ENCODE measurements at places on chromosomes 6 and 20.

DNA sequence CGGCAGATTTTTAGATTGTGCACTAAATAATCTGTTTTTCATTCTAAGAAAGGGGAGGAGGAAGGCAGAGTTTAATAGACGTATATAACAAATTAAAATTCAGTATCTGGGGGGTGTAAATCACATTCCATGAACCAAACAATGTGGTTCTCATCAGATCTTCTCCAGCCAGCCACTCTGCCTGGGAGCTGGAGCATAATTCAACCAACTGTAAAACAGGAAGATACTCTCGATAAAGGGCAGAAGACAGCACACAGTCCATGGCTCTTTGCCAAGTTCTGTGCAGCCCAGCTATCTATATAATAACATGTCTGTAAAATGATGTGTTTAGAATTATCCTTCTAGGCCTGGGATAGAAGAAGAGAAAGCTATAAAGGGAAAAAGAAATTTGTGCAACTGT is 289.9 kb upstream of the ZFP64 start:
- DNase-seq = no peak

- DNase-seq = no peak
These were observed 204.2 kb upstream of the GMDS start for GRCh38 chr6:2449572-2449940.

GRCh38 chr6:44265007-44265721 is at the start of gene NFKBIE:
Gene NFKBIE (minus strand): TSS chr6:44265551. CDS start chr6:44265346, 205 bp downstream.
- DNase-seq = peak; percentile 93

DNA sequence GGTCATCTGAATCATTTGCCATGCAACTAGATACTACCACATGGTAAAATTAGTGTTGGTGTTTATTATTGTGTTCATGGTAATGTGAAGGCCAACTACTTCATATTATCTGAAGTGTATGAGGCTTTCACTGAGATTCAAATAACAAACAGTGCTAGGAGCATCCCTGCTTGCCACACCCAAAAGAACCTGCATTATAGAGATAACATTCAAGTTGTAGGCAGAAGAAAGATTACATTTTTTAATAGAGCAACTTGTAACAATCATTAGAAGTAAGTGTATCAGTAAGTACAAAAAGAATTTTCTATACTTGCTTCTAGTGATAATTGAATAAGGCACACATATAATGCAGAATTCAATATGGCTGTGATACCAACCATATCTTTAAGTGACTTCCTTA is 49.8 kb downstream of the BCKDHB start:
- DNase-seq = no peak

- no peak for DNase-seq
These were observed 13.7 kb downstream of the PNPLA1 start for GRCh38 chr6:36283608-36284007.

DNA sequence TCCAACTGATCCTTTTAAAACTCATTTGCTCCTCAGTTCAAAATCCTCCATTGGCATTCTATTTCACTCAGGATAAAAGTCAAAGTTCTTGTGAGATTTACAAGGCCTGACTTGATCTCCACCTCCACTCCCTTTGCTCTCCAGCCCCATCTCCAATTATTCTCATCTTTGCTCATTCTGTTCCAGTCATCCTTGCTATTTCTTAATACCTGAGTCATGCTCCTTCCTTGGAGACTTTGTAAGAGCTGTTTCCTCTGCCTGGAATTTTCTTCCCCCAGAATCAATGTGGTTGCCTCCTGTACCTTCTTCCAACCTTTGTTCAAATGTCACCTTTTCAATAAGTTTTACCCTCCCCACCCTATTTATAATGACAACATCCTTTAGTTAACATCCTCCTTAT is 373.5 kb downstream of the HTR1B start:
- DNase-seq = no peak

DNA sequence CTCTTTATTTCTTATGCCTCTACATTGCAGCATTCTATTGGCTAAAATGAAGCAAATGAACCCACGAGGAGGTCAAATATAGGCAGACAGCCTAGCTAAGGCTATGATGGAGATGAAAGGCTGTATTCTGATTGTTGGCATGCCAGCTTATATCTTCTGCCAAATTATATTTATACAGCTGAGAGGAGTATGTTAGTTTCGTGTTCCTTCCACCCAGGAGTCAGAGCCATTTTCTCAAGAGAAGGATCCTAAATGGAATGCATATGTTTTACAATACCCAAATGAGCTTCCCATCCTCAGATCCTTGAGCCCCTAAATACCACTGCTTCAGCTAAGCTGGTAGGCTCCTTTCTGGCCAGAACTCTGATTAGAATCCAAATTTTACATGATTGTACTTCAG is 178.4 kb upstream of the HDDC2 start:
- DNase-seq = no peak

DNA sequence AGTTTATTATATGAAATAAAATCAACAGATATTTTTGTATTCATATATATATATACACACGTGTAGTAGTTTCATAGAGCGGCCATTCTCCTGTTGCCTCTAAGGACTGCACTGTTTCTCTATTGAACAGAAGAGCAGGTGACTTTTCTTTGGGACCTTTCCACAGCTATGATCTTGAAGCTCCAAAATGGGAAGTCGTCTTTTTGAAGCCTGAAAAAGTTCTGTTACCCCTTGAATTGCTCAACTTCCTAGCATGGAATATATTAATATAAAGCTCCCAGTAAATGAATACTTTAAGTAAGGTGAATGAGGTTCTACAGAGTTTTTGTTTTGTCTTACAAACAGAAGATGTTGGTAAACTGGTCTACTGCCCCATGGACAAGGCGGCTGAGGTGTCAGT is 42.2 kb upstream of the ADTRP start:
- no peak for DNase-seq

- DNase-seq = no peak
These were observed 91.9 kb downstream of the LMBRD1 start for GRCh38 chr6:69704916-69705315.

- no peak for DNase-seq
These were observed 2.8 kb downstream of the SOX4 start for GRCh38 chr6:21596145-21596948.

DNA sequence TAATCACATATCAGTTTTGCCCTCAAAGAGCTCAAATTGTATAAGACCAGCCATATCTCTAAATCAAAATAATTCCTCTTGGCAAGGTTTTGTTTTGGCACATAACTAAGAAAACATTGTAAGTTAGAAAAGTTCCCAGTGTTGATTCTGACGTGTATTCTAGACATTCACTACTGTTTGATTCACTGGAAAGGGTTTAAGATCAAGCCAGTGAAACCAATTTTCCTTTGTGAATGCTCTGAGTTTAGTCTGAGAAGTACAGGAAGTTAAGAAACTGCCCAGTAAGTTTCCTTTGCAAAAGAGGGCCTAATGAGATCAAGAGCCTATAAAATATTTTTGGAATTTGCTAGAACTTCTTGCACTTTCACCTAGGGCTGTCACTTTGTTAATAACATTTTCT is 143.0 kb downstream of the FNDC1 start:
- DNase-seq = no peak

DNA sequence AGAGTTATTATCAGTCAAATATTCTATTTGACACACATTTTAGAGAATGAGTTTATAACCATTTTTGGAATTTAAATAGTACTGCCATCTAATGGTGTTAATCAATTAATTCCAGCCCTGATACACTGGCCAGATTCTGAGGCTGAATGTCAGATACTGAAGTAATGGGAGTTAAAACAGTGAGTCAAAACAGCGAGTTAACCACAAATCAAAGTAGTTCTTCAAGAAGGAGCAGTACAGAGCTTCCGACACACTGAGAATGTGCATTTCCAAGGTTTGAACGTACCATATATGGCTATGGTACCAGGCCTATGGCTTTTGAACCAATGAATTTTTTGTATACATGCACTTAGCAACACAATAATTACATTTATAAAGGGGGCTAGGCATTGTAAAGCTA is 11.3 kb upstream of the CEP43 start:
- DNase-seq = no peak

GRCh38 chr6:142152746-142153145 is 5.7 kb downstream of the VTA1 start:
- DNase-seq = no peak

GRCh38 chr20:18187020-18187419 is 49.4 kb downstream of the KAT14 start:
- no peak for DNase-seq

DNA sequence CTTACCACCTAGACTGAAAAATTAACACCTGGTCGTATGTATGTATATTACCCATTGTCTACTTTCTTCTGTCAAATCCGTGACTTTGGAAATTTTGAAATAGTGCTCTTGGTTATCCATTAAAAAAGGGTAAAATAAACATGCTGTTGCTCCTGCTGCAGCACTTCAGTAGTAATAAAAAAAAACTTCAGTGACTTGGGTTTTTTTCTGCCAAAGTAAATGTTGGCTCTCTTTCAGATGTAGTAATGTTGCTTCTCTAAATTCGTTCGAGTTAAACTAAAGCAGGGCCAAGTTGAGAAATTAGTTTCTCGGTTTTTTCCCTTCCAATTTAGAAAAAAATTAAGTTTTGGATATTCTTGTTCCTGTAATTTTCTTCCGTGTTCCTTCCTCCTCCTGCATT is 34.2 kb downstream of the JARID2 start:
- no peak for DNase-seq

- DNase-seq = no peak
These were observed 25.6 kb downstream of the ECT2L start for GRCh38 chr6:138821519-138821918.

- DNase-seq = peak; percentile 45
These were observed 44.2 kb upstream of the SUPT3H start for GRCh38 chr6:45421709-45422502.

- no peak for DNase-seq
These were observed 42.8 kb downstream of the SLC35B3 start for GRCh38 chr6:8392569-8392968.

GRCh38 chr6:154995254-154996015 is at the start of gene TIAM2:
Gene TIAM2 (plus strand): TSS chr6:154995315. CDS start chr6:155129224, 133,909 bp downstream.
- peak; percentile 21 for DNase-seq

- DNase-seq = no peak
These were observed 43.8 kb downstream of the ISM1 start for GRCh38 chr20:13264907-13265306.

DNA sequence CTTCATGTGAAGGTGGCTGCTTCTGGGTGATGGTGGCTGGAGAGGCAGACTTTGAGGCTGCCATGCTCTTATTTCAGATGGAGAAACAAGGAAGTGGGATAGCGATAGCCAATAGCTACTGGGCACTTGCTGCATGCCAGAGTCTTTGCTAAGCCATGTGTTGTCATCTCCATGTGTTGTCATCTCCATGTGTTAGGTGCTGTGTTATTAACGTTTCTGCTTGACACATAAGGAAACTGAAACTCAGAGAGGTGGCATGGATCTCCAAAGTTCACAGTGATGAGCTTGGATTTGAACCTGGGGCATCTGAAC is 16.9 kb downstream of the KIAA1755 start:
- no peak for DNase-seq

- no peak for DNase-seq
These were observed 370.9 kb downstream of the COL12A1 start for GRCh38 chr6:74834967-74835366.

DNA sequence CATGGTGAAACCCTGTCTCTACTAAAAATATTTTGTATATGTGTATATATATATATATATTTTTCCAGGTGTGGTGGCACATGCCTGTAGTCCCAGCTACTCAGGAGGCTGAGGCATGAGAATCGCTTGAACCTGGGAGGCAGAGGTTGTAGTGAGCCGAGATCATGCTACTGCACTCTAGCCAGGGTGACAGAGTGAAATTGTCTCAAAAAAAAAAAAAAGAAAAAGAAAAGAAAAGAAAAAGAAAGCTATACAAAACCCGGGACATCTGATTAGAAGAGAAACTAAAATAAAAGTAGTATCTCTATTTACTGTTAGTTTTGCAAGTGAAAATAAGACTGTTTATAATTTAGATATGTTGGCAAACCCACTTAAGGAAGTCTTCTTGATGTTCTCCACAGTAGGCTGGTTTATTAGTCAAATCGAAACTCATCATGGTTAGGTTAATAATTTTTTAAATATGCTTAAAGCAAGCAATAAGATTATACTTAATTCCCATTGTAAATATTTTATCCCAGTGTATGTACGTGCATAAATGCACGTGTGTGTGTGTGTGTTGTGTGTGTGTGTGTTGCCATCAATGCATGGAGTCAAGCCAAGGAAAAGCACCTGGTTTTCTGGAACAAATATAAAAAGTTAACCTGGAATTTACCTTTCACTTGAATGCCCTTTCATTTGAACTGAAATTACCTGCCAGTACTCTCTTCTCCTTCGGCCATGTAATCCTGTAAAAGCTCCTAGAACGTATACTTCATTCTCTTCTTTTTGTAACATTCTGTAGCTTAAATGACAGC is 7.1 kb downstream of the VNN2 start:
- no peak for DNase-seq

DNA sequence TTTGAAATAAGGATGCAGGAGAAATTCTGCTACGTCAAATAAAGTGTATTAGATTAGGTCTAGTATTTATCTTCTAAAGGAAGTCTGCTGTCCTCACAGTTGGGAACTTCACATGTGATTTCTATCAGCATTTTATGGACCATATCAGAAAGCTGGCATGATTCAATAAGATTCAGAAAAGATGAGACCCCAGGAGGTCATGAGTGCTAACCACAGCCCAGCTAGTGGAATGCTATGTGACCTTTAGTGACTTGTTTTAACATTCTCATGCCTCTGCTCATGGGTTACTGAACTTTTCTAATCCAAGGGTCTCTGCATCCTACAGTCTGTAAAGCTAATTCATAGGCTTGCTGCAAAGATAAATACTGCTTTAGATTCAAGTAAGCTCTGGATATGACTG is 150.1 kb downstream of the GMPR start:
- no peak for DNase-seq

DNA sequence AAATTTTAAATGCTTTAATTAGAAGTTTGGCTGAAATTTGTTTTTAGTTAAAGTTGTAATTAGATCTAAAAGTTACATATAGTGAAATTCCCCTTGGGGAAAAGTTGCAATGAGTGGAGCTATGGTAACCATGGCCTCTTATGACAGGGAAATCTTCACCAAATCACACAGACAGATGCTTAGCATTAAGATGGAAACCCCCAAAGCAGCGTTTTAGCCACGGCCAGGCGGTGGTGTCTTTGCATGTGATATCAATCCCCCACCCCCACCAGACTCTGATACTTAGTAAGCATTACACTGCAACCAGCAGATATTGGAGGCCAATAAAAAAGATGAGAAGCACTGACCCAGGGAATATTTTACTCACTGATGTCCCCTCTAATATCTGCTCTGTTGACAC is 75.7 kb downstream of the REPS1 start:
- no peak for DNase-seq

GRCh38 chr6:113405326-113406047 is 451.7 kb upstream of the MARCKS start:
- DNase-seq = no peak

- DNase-seq = peak; percentile 24
These were observed 18.5 kb upstream of the DCBLD1 start for GRCh38 chr6:117463762-117464665.
